ENCODE measurements at places on chromosomes 12 and 14.

DNA sequence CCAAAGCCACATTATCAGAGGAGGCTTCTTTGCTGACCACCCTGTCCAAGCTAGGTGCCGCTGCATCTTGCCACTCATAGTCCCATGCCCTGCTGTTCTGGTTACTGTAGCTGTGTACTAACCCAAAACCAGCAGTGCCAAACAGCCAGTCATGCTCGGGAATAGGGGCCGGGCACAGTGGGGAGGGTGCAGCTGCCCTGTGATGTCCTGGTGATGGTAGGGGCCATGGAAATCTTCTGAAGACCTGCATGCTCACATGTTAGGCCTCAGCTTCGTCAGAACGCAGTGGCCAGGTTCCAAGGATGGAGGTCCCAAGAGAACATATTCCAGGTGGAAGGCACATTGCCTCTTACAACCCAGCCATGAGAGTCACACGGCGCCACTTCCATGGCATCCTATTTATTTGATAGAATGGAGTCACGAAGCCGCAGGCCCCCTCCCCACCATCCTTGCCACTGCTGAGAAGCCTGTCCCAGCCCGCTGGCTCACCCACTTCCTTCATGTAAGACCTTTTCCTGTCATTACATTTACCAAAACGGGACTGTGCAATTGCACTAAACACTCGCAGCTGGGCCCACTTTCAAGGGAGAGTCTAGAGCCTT, 48.5 kb downstream of the FAM222A start:
- DNase-seq = no peak

- no peak for DNase-seq
These were observed 12.1 kb downstream of the MDM1 start for GRCh38 chr12:68319988-68320623.

- DNase-seq = no peak
These were observed 39.3 kb downstream of the GLT8D2 start for GRCh38 chr12:104010606-104011169.

DNA sequence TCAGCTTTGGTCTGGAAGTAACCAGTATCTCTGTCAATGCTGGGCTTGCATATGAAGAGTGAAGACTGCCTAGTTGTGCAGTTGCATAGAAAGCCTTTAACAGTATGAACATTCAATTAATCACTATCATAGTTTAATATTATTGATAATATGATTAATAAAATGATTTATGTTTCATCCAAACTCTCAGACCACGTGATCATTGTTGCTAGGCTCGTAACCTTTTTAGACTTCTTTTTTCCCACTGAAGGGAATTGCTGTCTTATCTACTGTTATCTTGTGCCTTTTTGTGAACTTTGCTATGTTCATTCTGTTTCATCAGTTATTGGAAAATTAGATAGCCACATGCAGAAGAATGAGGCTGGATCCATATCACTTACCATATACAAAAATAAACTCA, 536.4 kb upstream of the NOVA1 start:
- DNase-seq = no peak

GRCh38 chr14:35383569-35384454, 20.7 kb downstream of the NFKBIA start:
- DNase-seq = no peak

GRCh38 chr12:29983851-29984250, 200.1 kb upstream of the TMTC1 start:
- DNase-seq = no peak

DNA sequence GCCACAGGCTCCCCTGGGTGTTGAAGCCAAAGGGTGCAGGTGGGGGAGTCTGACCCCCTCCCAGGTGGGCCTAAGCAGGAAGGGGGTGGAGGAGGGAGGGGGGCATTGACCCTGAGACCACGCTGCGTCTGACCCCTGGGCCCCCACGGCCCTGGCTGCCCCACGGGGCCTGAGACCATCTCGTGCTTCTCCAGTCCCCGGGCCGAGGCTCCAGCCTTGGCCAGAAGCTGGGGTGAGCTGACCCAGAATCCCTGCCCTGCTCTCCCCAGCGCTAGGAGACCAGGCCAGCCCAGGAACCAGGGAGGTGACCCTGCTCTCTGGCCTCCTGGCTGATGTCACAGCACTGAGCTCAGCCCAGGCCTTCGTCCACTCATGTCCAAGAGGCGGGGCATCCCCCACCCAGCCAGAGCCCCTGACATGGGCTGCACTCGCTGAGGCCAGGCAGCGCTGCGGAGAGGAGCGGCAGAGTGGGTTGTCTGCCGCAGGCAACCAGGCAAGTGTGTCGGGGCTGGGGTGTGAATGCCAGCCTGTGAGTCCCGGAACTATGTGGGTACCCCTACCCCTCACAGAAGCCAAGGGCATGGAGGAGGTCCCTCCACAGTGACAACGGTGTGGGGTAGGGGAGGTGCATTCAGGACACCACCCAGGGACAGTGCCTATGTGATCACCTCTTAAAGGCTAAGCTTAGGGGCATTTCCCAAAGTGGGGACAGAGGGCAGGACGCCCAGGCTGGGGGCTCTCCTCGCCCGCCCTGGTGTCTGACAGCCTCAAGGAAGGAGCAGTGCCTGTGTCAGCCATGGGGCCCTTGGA, 6.3 kb downstream of the TRMT61A start:
- DNase-seq = no peak

DNA sequence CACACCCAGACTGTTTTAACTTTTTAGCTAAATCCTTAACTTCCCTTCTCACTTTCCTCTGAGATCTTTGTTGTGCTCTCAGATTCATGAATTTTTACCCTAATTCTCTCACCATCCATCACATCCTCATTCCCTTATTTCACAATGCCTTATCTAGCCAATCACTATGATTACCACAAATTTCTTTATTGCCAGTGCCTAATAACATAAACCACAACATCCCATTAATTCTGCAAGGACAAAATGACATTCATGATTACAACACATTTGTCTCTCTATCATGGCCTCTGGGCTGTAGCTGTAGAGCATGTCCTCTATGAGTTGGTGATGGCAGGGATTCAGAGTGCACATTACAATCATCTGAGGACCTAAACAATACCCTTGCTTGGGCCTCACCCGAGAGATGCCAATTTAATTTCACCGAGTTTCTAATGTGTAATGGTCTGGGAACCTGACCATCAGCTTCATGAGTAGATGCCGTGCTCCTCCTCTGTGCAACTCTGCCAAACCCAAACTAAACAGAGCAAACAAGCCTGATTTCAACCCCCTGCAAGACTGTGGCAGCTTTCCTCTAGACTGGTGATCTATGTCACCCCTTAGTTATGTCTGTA, 99.3 kb downstream of the SPTSSA start:
- no peak for DNase-seq

- no peak for DNase-seq
These were observed 52.6 kb downstream of the AEBP2 start for GRCh38 chr12:19491863-19492262.

DNA sequence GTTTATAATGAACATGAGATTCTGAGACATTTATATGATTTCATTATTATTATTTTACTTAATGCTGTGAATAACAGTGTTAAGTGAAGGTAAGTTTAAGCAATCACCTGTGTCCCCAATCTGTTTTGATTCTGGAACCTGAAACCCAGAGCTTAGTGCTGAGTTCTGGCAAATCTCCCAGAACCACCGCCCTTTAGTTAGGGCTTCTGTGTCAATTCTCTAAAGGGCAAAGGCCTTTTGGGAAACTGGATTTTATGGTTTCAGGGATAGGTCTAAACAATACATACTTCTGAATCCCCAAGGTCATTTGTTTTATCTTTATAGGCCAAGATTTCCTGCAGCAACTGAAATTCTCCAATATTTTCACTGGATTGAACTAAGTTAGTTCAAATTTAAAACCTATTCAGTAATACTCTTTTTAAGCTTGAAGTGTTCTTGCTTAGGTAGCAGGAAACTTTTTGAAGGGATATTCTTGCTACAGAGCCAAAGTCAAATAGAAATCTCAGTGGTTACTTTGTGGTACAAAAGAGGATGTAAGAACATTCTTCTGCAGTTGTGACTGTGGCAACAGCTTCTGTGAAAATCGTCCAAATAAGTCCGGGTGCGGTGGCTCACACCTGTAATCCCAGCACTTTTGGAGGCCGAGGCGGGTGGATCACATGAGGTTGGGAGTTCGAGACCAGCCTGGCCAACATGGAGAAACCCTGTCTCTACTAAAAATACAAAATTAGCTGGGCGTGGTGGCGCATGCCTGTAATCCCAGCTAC, 10.0 kb upstream of the PKP2 start:
- DNase-seq = no peak

GRCh38 chr12:13198876-13199275, 2.4 kb downstream of the EMP1 start:
- no peak for DNase-seq

- DNase-seq = no peak
These were observed 205.7 kb downstream of the ITPR2 start for GRCh38 chr12:26627335-26627734.

DNA sequence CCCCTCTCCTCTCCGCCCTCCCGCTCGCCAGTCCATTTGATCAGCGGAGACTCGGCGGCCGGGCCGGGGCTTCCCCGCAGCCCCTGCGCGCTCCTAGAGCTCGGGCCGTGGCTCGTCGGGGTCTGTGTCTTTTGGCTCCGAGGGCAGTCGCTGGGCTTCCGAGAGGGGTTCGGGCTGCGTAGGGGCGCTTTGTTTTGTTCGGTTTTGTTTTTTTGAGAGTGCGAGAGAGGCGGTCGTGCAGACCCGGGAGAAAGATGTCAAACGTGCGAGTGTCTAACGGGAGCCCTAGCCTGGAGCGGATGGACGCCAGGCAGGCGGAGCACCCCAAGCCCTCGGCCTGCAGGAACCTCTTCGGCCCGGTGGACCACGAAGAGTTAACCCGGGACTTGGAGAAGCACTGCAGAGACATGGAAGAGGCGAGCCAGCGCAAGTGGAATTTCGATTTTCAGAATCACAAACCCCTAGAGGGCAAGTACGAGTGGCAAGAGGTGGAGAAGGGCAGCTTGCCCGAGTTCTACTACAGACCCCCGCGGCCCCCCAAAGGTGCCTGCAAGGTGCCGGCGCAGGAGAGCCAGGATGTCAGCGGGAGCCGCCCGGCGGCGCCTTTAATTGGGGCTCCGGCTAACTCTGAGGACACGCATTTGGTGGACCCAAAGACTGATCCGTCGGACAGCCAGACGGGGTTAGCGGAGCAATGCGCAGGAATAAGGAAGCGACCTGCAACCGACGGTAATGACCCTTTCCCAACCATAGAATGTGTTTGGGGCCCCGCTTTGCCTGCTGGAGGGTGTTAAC, 615 bp downstream of the CDKN1B start:
- no peak for DNase-seq

- DNase-seq = no peak
These were observed 62.4 kb downstream of the GSC start for GRCh38 chr14:94707494-94707893.
